Vagina (tissue), 2 donors: ENCODE measurements at places on chromosomes 16 and 17. TPM values are rescaled to one million over a fixed set of nuclear protein-coding genes. Genes with fewer than 3 reads are reported as not detected.

The SLC35G6 gene
- total RNA-seq: not detected

DNA sequence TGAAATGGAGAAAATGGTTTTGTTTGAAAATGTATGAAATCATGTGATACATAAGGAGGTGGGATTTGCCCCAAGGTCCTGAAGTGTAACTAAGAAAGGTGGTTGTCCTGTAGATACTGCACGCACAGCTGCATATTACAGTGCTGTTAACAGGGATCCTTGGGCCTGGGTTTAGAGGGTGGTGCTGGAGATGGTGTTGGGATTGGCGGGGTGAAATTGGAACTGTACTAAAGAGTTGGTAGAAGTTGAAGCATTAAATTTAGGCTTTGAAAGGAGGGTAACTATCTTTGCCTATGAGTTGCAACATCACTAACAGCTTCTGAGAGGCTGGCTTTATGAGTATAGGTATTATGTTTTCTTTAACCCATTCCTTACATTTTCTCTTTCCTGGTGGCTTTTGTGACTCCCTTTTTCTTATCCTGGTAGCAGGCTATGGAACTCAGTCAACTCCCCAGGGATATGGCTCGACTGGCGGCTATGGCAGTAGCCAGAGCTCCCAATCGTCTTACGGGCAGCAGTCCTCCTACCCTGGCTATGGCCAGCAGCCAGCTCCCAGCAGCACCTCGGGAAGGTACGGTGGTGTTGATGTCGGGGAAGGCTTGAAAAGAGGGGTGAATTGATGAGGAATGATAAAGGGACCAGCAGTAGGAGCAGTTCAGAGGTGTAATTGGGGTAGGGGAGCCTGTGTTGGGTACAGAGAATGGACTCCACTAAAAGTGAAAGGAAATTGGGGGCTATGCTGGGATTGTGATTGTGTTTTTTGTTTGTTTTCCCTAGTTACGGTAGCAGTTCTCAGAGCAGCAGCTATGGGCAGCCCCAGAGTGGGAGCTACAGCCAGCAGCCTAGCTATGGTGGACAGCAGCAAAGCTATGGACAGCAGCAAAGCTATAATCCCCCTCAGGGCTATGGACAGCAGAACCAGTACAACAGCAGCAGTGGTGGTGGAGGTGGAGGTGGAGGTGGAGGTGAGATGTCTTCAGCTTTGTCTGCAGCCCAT lies 3.8 kb downstream of the FUS start:
- no peaks in the 10 kb centered on the region for H3K27me3 ChIP-seq
- peaks cover 42% of the 10 kb centered on the region for H3K4me1 ChIP-seq
- peaks cover 65% of the 10 kb centered on the region for H3K36me3 ChIP-seq
- H3K27ac ChIP-seq: no peak overlapping the region
- H3K4me3 ChIP-seq: no peak overlapping the region

DNA sequence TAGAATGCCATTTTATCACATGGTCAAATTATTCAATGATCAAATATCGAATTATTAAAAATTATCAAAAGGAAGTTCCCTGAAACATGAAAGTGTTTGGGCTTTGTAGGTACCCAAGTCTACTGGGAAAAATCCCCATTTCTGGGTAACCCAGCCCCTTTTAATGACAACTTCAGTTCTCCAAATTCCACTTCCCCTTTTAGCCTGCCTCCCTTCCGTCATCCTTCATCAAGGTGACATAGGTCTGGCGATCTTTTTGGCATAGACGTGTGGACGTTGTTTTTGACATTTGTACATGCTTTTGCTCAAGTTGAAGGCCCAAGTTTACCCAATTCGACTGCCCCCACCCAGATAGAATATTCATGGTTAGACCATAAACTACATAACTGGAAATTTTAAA lies 660.9 kb downstream of the MAF start:
- no peak overlapping the region for H3K27ac ChIP-seq
- H3K27me3 ChIP-seq: no peaks in the 10 kb centered on the region
- H3K36me3 ChIP-seq: no peaks in the 10 kb centered on the region
- no peak overlapping the region for H3K4me3 ChIP-seq
- no peak for DNase-seq

DNA sequence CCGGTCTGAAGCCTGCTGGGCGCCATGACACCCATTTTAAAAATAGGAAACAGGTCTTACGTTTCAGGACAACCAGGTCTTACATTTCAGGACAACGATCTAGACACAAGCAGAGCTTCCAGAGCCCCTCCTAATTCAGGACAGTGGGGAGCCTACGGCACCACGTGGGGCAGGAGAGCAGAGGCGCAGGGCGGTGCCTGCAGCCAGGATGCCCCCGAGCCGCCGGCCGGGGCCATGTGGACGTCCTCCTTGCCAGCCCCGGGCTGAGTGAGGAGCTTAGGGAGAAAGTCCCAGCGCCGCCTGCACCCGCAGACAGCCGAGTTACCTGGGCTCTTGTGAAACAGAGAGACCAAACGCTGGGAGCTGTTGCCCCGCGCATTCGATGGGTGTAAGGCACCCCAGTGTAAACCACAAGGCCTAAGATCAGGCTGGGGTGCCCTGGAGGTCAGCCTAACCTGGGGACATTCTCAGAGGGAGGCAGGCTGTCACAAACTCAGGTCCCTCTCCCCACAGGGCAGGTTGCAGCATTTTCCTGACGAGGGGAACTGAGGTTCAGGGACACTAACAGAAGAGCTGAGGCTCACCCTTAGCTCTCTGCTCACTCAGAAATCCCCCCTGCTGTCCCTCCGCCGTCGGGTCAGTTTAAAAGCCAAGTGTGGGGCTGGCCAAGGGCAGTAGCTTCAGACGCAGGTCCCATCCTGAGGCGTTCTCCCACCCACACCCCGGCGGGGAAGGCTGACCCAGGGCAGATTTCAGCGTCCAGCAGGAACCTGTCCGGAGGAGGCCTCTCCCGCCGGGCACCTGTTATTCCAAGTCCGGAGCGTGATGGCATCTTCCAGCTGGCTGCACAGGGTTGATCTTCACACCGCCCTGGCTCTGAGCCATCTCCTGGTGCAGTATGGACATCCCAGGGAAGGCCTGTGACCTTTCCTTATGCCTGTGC lies 1.8 kb upstream of the NOTUM start:
- DNase-seq: no peak
- peaks cover 14% of the 10 kb centered on the region for H3K27me3 ChIP-seq
- H3K4me1 ChIP-seq: peaks cover 18% of the 10 kb centered on the region
- no peak overlapping the region for H3K27ac ChIP-seq

DNA sequence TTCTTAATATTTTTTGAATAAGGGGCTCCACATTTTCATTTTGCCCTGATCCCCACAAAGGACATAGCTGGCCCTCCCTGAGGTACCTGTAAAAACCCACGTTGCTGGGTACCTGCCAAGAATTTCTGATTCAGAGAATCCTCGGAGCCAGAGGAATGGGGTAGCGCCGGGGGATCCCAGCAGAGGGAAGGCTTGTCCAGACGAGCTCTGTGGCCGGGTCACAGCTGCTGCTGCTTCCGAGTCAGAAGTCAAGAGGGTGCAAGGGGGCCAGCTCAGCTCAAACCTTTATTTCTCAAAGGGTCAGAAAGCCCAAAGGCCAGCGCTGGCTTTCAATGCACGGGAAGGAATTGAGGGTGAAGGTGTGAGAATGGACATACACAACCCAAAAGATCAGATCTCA lies 68.9 kb upstream of the SDK2 start:
- no peaks in the 10 kb centered on the region for H3K36me3 ChIP-seq
- H3K27ac ChIP-seq: no peak overlapping the region
- H3K4me1 ChIP-seq: no peaks in the 10 kb centered on the region

DNA sequence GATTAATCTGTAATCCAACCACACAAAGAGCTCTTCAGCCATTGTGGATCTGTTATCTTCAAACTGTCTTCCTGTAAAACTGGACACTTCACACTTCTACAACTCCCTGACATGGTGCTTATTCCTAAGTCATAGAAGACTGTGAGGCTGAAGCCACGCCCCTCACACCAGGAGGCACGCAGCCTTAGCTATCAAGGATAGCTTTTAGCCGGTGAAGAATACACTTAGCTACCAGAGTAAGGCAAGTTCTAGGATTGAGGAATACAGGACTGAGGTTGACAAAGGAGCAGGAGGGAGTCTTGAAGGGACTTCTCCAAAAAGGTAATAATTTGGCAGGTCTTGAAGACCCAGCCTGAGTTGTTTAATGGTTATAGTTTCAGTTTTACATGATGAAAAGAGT lies 79.8 kb upstream of the GAS7 start:
- H3K36me3 ChIP-seq: no peaks in the 10 kb centered on the region
- H3K27ac ChIP-seq: no peak overlapping the region
